Right atrium auricular region (tissue), 2 donors: ENCODE measurements at places on chromosomes 4 and X.
A peak's percentile ranks its signal among the peaks of the same experiment; 100 is the strongest.

- no peak for DNase-seq
Observed at GRCh38 chrX:2841537-2841936, 12.8 kb downstream of the GYG2 start.

GRCh38 chr4:62226082-62226481 lies 1026.0 kb downstream of the ADGRL3 start:
- no peak for DNase-seq

- DNase-seq, result no peak
Observed at GRCh38 chrX:133660281-133660680, 245.0 kb upstream of the GPC4 start.

DNA sequence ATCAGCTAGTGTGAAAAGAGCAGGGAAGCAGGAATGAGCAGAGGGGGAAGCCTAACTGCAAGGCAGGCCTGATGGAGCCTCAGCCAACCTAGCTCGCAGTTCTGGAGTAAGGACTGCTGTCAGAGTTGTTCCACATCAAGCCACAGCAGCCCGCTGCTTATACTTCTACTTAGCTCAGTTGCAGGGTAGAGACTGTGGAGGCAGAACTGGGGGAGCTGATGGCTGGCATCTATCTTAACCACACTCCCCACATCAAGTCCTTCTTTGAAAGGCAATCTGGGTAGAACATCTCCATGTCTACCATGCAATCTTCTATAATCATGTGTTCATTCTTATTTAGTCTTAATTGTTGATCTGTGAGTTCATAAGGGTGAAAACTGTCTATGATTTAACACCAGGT lies 46.1 kb downstream of the DDX60 start:
- no peak for DNase-seq

GRCh38 chr4:151882072-151882803 lies 121.4 kb upstream of the GATB start:
- DNase-seq, result no peak

- DNase-seq, result no peak
Observed at GRCh38 chrX:14777525-14777924, 95.3 kb downstream of the FANCB start.

- no peak for DNase-seq
Observed at GRCh38 chr4:14582677-14583076, 419.6 kb upstream of the CPEB2 start.

DNA sequence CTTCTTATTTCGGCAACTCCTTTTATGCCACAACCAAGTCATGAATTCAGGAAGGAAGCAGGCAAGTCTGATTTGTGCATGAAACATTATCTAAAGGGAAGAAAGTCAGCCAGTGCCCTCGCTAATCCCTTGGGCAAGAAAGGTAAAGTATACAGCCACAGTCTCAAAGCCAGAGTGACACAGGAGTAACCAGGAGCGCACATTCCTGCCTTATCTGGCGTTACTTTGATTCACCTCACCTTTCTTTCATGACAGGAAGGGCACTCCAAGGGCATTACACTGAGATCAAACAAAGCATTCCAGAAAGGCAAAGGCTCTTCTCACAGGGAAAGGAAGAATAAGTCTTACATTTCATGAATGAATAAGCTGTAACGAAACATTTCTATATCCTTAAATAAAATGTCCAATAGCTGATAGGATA lies 38.8 kb downstream of the FAT1 start:
- no peak for DNase-seq

DNA sequence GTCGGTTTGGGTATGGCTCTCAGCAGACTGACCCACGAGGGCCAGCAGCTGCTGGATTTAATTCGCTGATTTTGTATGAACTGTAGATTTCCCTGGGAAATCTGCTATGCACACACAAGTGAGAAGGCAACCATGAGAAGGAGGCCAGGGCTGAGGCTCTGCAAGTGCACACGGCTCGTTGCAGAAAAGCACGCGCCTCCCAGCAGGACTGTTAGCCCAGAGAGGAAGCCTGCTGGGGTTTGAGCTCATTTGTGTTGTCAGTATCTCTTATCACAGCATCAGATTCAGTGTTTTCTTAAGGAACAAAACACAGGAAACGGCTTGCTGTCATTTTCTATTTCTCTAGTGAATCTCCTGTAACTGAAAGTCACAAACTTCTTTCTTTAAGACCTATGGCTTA lies 296.2 kb upstream of the FAT1 start:
- no peak for DNase-seq

- no peak for DNase-seq
Observed at GRCh38 chr4:84218031-84218430, 281.1 kb downstream of the NKX6-1 start.

DNA sequence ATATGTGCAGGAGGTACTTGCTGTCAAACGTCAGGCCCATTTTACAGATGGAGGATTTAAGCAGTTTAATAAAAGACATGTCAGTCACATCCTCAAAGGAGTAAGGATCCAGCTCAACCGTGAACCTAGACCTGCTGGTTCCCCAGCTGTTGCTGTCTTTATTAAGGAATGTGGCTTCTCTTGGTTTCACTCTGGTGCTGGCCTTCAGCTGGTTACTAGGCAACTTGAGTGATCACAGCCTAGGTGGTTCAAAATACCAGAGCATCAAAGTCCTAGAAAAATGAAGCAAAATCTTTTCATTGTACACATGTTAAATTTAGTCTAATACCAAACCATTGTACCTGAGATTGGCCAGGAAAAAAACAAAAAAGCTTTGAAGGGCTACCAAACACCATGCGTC lies 32.7 kb upstream of the GLRA2 start:
- DNase-seq, result no peak

- no peak for DNase-seq
Observed at GRCh38 chr4:30429813-30430761, 290.1 kb upstream of the PCDH7 start.

GRCh38 chr4:95714571-95714970 lies 125.3 kb upstream of the PDHA2 start:
- DNase-seq, result no peak

DNA sequence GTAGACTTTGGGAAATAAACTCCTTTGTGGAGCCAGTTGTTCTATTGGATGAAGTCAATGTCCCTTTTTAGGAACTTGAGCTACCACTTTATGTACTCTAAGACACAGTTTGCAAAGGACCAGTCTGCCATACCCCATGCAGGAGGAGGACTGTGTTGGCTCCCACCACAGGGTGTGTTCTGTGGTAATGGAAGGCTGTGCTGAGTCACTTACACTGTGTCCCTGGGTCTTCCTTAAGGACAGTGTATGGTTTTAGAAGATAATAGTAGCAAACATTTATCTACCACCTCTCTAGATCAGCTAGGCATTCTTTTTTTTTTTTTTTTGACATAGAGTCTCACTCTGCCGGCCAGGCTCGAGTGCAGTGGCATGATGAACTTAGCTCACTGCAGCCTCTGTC lies 184.0 kb upstream of the PGRMC2 start:
- DNase-seq, result no peak

DNA sequence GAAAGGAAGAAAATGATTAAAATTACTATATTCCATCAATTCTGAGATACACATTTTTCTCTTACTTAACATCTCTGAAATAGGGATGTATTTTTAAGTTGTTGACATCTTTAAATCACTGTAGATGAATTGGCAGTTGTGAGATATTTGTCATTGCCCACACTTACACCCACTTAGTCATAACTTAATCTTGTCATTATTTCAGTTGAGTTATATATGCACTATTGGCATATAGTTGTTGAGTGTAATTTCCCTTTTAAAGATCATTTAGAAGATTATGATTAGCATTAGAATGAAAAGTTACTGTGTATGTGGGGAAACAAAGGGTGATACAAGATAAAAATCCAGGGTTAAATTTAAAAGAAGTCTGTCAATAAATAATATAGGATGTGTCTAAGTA lies 2.2 kb downstream of the AIMP1 start:
- no peak for DNase-seq

GRCh38 chr4:159048166-159048886 lies 54.6 kb upstream of the RAPGEF2 start:
- DNase-seq, result peak; percentile 81

DNA sequence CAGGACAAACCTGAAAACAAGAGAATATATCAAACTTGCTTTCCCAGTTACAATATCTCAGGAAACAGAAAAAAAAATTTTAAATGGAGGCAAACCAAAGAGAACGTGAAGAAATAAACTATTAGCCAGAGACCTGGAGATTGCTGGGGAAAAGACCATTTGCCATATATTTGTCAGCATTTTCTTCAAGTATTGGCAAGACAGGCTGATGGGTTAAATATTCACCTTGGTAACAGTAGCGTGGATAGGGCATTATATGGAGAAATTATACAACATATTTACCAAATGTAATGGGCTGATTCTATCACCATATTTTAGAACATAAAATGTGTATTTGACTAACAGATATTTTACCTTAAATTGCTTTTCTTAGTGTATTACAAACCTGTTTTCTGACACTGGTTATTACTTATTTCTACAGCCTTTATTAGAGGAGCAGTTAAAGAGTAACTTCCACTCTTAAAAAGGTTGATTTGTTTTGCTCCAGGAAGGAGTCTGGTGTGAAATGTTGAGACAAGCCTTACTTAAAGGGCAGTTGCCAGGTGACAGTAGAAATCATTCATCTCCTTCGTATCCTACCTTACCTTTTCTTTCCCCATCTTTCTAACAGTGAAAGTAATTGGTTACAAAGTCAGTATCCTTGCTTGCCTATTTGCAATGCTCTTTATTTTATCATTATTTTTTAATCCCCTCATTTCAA lies 575.5 kb downstream of the GBA3 start:
- DNase-seq, result no peak

GRCh38 chr4:75834772-75835154 lies 67.5 kb downstream of the PPEF2 start:
- DNase-seq, result no peak

DNA sequence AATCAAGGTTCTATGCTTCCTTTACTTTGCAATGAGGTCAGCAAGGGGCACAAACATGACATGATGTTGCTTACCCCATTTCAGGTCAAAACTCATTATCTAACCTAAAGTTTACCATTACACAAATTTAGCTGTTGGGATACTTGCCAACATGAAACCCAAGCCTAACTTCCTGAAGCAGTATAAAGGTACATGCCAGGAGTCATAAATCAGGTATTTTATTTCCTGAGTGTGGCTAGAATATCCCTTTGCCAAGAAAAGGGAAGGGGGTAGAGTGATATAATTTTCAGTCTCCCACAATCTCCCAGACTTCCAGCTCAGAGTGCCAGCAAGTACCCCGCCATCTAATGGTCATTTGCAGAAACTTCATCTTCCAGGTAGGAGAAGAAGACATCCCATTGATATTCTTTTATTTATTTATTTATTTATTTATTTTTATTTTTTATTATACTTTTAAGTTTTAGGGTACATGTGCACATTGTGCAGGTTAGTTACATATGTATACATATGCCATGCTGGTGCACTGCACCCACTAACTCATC lies 136.6 kb downstream of the NEXMIF start:
- no peak for DNase-seq

- DNase-seq, result no peak
Observed at GRCh38 chrX:103253608-103254007, 1.3 kb downstream of the TCEAL8 start.

DNA sequence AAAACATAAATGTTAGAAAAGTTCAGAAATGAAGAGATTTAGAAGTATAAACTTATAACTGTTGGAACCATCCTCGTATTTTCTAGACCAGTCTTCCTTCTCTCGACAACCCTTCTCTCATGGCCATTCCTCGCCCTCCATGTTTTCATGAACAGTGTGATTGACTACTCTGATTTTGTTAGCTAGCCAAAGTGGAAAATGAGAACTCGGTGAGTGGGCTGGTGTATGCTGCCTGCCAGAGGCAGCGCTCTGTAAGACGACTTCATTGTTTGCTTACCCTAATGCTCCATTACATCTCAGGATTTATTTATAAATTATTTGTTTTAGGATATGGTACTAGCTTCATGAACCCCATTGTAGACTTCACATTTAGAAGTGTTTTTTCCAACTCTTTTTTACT lies 153.0 kb downstream of the CBR4 start:
- no peak for DNase-seq

GRCh38 chr4:102694791-102695190 lies 66.0 kb downstream of the MANBA start:
- DNase-seq, result no peak

DNA sequence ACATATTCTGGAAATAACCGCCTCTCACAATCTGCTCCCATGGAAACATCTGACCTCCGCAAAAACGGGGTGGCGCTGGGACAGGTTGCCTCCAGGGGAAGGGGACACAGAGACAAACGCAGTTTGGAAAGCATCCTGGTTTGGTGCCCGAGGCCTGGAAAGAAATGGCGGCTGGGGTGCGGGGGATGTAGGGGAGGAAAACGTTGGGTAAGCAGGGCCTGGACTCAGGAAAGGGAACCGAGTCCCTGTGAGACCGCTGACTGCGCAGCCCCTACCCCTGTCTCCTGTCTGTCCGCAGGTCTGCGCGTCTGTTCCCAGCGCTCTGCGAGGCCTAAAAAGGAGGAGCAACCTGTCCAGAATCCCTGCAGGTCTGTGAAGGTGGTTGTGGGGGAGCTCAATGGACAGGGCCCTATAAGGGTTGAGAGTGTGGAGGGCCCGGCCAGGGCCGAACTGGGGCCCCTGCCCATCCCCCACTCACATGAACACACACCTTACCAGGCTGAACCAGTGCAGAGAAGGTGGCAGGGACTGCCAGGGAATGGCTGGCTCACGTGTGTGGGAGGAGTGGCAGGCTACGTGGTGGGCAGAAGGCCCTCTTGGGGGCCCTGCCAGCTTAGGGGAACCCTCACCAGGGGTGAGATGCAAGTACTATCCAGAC lies 672 bp downstream of the TCEAL3 start:
- no peak for DNase-seq

GRCh38 chr4:86357608-86358007 lies 2.2 kb downstream of the MAPK10 start:
- DNase-seq, result no peak
